ENCODE measurements at places on chromosomes 3 and 15.

GRCh38 chr3:130425484-130425883 lies 80.0 kb downstream of the COL6A5 start:
- no peak for DNase-seq

DNA sequence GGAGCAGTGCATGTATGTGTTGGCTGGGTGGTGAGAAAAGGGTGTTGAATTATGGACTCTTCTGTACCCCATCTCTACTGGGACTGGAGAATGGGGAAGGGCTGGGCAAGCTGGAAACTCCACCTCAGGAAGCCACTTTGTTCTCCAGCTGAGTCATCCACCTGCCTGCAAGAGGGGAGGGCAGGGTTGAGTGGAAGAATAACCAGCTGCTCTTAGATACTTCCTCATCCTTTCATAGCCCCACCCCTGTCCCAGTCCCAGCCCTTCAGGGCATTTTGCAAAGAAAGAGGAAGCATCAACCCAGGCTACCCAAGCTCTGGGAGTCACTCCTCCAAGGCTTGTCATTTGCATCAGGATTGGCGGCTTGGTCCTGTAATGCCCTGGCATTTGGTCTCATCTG lies 33.1 kb downstream of the RAB11A start:
- peak; percentile 29 for DNase-seq

GRCh38 chr15:52076889-52077781 lies 35.4 kb downstream of the BCL2L10 start:
- DNase-seq = no peak

DNA sequence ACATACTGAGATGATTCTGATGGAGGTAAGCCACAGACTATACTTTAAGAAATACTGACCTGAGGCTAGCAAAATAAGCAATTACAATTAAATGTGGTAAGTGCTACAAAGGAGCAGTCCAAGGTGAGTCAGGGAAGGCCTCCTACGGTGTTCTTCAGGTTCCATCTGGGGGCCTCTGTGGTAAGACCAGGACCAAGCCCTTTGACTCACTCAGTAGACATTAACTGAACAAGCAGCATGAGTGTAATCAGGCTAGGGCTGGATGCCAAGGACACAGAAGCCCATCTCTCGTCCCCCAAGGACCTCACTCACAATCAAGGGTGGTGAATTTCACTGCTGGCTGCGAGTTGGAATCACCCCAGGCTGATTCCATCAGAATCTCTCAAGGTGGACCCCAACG lies 37.3 kb downstream of the DZIP1L start:
- DNase-seq = no peak

DNA sequence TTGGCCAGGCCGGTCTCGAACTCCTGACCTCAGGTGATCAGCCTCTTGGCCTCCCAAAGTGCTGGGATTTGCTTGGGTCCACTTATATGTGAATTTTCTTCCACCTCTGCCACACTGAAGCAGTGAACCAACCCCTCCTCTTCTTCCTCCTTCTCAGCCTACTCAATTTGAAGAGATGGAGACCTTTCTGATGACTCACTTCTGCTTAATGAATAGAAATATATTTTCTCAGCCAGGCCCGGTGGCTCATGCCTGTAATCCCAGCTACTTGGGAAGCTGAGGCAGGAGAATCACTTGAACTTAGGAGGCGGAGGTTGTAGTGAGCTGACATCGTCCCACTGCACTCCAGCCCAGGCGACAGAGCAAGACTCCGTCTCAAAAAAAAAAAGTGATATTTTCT lies 46.8 kb upstream of the GATM start:
- DNase-seq = no peak

- no peak for DNase-seq
Observed at GRCh38 chr15:61729646-61730045, 330.6 kb downstream of the VPS13C start.

DNA sequence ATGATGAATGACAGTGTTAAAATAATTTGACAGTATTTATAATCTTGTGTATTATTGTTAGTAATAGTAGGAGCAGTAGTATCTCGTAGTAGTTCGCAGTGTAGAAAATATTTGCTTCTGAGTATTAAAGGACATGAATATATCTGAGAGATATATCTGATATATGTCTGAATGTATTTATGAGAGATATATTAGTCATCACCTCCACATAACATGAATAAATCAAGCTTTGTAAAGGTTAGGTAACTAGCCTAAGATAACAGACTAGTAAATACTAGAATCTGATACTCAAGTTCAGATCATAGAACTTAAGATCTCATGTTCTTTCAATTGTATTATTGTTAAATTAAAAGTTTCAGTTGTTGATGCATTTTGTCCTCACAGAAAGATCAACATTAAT lies 130.5 kb downstream of the UBE2E2 start:
- DNase-seq = no peak

DNA sequence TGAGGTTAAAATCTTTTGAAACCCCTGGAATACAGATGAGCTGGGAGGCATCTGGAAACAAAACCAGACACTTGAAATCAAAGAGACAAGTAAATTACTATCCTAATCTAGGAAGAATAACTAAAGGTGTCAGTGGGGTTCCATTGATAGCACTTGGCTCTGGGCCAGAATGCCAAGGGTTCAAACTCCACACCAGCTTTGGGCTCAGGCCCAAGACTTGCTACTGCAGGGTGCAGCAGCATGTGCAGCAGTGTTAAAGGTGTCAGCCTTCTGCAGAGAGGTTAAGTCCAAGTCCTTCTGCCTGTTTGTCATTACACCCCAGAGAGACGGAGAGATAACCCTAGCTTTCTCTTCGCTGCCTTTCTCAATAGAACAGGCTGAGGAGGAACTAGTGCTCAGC lies 273.9 kb downstream of the TIGIT start:
- no peak for DNase-seq

- no peak for DNase-seq
Observed at GRCh38 chr3:119778811-119779210, 3.1 kb upstream of the NR1I2 start.

GRCh38 chr15:68721886-68722285 lies 98.8 kb downstream of the ANP32A start:
- no peak for DNase-seq

DNA sequence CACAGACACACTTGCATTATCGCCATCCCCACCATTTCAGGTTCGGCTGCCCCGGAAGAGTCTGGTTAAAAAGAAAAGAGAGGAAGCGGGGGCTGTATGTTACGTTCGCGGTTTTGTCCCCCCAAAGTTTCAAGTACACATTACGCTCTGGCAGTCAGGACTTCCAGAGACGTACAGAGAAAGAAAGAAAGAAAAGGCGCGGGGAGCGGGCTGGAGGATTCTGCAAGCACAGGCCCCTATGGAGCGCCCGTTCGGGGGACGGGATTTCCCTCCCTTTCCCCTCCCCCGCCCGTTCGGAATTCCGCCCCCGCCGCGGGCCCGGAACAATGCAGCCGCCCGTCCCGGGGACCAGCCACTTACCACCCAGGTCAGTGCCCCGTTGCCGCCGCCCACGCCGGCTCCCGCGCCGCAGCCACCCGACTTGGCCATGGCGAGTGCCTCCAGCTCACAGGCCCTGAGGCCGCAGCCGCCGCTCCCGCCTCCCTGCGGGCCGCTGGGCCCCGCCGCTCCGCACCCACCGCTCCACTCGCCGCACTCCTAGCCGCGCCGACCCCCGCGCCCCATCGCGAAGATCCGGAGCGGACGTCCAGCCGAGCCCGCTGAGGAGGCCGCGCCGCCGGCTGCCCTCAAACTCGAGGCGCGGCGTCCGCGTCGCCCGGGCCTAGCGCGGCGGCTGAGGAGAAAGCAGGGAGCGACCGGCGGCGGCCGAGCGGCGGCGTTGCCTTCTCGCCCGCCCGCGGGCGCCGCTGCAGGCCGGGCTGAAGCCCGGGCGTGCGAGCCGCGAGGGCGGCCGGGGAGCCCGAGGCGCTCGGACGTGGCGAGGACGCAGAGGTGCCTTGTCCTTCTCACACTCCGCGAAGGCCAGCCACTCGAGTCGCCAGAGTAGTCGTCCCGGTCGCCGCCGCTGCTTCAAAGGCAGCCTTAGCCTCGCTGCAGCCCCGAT lies 567 bp downstream of the TOP2B start:
- DNase-seq = peak; percentile 61

GRCh38 chr3:126039870-126040269 lies 44.1 kb downstream of the SLC41A3 start:
- no peak for DNase-seq

GRCh38 chr15:60634815-60635214 lies 155.9 kb upstream of the ICE2 start:
- no peak for DNase-seq

- no peak for DNase-seq
Observed at GRCh38 chr3:112338021-112338726, 5.2 kb downstream of the CD200 start.

GRCh38 chr3:49454898-49455681 lies 15.0 kb upstream of the DAG1 start:
- DNase-seq = no peak

GRCh38 chr3:179181021-179181472 lies 32.9 kb downstream of the PIK3CA start:
- DNase-seq = no peak

DNA sequence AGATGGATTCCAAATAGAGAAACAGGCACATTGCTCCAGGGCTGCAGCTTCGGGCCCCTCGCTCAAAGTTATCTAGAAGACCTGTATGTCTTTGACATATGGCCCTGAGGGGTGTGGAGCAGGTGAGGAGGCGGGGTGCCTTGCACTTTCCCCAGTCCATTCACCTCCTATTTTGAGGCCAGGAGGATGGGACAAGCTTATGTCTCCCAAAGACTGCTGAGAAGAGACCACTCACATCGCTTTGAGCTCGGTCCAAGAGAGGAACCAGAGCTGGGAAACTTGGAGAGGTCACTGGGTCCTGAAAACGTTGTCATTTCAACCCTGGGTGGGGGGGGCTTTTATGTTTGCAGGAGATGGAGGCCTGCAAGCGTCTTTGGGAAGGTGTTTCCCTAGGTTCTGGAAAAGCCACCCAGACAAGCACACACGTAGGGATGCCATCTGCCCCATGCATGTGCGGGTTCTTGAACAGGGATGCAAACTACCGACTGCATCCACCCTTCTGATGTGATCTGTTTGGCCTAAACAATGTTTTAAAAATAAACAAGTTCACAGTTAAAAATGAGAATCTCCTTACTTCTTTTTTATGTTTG lies 33.7 kb upstream of the SYNM start:
- DNase-seq = no peak

DNA sequence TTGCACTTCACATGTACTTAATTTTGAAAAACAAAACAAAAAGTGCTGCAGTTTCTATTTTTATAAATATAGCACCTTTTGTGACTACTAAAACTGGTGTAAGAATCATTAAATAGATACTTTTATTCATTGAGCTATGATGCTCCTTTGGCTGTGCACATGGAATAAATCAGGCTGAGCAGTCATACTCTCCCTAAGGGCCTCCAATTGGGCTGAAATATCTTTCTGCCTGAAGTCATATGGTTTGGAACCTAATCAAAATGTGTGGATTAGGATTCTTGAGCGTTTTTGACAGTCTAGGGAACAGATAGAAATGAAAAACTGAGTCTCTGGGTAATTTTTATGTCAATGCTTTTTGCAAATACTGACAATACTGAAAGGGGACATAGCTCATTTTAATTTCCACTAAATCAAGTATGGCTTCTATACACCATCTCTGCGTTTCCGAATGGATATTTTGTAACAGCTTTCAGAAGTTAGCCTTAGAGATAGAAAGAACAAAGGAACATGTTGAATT lies 392.2 kb upstream of the ROBO1 start:
- no peak for DNase-seq

DNA sequence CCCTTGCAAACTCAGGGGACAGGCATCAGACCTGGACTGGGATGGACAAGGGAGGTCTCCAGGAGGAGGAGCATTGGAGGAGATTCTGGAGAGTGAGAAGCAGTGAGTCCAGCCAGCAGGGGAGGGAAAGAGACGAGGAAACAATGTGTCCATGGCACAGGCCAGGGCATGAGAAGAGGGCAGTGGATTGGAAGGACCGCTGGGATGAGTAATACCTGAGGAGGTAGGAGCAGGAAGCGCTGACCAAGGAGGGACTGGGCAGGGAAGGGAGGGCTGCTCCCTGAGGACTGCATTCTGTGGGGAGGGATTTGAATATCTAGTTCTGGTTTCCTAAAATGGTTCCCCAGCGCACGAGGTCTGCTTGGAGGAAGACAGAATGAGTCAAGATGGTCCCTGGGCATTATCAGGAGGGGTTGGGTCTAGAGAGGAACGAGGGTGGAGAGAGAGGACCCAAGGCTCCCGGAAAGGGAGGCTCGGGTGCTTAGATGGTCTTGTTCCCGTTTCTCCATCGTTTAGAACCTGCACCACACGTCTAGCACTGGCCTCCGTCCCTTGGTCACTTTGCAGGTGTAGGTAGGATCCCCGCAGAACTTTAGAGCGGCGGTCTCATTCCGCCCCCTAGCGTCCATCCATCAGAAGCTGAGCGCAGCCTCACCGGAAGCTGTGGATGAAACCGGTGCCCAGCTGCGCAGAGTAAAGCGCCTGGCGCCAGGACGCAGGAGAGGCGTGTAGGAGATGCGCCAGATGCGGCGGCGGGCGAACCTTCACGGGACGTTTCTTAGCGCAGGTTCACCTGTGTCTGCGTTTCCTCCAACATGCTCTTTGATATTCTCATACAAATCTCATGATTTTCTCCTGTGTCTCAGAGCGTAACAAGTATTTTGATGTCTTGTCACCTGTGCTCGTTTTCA lies 190.7 kb upstream of the NDN start:
- no peak for DNase-seq

DNA sequence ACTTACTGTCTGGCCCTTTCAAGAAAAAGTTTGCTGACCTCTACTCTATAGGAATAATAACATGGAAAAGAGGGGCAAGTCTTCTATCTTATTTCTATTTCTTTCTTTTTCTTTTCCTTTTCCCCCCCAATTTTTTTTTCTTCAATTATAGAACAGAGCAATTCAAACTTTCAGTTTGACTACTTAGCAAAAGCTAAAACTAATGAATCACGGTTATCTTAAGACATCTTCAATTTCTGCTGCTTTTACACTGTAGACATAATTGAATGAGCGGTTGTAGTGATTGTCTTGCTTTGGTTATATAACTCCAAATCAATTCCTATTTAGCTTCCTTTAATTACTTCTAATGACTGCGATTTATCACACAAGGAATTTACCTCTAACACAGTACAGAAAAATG lies 74.3 kb upstream of the P2RY1 start:
- DNase-seq = no peak

DNA sequence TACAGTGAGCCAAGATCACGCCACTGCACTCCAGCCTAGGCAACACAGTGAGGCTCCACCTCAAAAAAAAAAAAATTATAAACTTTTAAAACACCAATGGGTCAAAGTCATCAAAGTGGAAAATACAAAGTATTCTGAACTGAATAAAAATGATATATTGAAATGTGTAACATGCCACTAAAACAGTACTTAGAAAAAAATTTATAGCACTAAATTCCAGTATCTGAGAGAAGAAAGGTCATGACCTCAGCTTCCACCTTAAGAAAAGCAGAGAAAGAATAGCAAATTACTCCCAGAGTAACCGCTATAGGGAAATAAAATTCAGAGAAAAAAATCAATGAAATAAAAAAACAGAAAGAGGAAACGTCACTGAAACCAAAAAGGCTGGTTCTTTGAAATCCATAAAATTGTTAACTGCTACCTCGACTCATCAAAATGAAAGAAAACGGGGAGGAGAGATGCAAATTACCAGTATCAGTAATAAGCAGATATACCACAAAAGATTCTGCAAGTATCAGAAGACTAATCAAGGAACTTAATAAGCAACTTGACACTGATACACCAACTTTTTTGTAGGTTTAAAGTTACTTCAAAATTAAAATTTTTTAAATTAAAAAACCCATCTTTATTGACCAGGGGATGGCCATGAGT lies 20.8 kb downstream of the ATP13A3 start:
- no peak for DNase-seq

- peak; percentile 13 for DNase-seq
Observed at GRCh38 chr15:51380999-51381806, 39.7 kb downstream of the GLDN start.

- DNase-seq = no peak
Observed at GRCh38 chr3:66393333-66394005, 107.4 kb downstream of the LRIG1 start.

- no peak for DNase-seq
Observed at GRCh38 chr3:124413989-124414598, 316.2 kb upstream of the UMPS start.

All from CD4-positive, alpha-beta T cell treated with Interleukin-12 subunit alpha and Interleukin-12 subunit beta, for 1 hour (primary cell).